ENCODE measurements at places on chromosomes 2 and 18.

GRCh38 chr2:205766779-205767359 lies 84.6 kb downstream of the NRP2 start:
- no peak for DNase-seq

DNA sequence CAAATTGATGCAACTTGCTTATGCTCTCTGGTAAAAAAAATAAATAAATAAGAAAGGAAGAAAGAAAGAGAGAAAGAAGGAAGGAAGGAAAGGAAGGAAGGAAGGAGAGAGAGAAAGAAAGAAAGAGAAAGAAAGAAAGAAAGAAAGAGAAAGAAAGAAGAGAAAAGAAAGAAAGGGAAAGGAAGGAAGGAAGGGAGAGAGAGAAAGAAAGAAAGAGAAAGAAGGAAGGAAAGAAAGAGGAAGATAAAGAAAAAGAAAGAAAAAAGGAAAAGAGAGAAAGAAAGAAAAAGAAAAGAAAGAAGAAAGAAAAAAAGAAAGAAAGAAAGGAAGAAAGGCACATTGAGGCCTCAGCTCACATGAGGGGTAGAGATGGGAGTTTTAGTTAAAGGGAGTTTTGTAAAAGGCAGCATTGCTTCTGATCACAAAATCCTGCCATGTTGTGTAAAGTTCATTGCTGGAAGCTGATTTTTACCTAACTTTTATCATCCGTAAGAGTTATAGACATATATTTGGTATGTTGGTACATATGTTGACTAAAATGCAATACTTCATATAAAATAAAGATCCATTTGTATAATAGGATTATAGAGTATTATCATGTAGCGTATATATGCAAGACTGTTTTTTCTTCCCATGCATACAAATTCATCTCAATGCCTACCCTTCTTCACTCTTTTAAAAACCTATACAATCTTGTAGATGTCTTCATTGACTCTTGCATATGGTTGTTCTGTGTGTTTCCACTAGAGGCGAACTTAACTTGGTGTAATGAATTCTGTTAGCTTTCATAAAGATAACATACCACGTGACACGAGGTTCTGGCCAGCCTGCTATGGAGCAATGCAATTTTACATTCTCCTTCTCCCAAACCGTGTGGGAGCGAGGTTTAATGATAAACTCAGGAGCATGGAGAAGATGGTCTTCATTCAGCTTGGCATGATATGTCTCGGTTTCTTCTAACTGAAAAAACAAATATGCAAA lies 32.8 kb downstream of the MYOM1 start:
- no peak for DNase-seq

GRCh38 chr2:69046221-69046662 lies 33.3 kb downstream of the ANTXR1 start:
- DNase-seq, result no peak

DNA sequence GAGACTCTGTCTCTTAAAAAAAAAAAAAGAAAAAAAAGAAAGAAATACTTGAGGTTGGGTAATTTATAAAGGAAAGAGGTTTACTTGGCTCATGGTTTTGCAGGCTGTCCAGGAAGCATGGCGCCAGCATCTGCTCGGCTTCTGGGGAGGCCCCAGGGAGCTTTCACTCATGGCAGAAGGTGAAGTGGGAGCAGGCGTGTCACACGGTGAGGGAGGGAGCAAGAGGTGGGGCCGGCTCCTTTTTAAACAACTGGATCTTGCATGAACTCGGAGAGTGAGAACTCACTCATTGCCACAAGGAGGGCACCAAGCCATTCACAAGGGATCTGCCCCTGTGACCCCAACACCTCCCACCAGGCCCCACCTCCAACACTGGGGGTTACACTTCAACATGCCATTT lies 30.6 kb downstream of the CYP26B1 start:
- no peak for DNase-seq

- DNase-seq, result peak; percentile 48
Observed at GRCh38 chr2:223760838-223761502, 76.4 kb downstream of the AP1S3 start.

GRCh38 chr2:237041231-237041630 lies 44.5 kb upstream of the COPS8 start:
- DNase-seq, result no peak

- no peak for DNase-seq
Observed at GRCh38 chr2:20135631-20136050, 84.2 kb upstream of the LAPTM4A start.

DNA sequence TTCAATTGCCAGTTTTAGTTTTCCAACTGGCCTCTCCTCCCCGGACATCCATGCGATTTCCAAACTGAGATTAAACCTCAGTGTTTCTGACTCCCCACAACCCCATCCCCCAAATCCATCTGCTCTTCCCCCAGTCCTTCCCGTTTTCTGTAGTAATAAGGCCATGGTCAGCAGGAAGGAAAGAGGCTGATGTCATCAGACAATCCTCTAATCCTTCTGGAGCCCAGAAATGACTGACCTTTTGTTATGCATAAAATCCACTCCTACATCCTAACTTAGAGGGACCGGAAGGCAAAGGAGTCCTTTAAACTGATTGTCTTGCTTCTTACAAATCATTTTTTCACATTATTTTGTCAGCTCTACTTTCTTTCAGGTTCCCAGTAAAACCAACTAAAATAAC lies 155.8 kb downstream of the INO80D start:
- no peak for DNase-seq

- DNase-seq, result no peak
Observed at GRCh38 chr2:42492691-42493467, 903 bp downstream of the KCNG3 start.

- DNase-seq, result no peak
Observed at GRCh38 chr2:46706264-46706983, 209.2 kb downstream of the MCFD2 start.

- no peak for DNase-seq
Observed at GRCh38 chr18:75173125-75173432, 35.9 kb downstream of the PTGR3 start.

- no peak for DNase-seq
Observed at GRCh38 chr2:133591164-133591563, 22.9 kb upstream of the NCKAP5 start.

DNA sequence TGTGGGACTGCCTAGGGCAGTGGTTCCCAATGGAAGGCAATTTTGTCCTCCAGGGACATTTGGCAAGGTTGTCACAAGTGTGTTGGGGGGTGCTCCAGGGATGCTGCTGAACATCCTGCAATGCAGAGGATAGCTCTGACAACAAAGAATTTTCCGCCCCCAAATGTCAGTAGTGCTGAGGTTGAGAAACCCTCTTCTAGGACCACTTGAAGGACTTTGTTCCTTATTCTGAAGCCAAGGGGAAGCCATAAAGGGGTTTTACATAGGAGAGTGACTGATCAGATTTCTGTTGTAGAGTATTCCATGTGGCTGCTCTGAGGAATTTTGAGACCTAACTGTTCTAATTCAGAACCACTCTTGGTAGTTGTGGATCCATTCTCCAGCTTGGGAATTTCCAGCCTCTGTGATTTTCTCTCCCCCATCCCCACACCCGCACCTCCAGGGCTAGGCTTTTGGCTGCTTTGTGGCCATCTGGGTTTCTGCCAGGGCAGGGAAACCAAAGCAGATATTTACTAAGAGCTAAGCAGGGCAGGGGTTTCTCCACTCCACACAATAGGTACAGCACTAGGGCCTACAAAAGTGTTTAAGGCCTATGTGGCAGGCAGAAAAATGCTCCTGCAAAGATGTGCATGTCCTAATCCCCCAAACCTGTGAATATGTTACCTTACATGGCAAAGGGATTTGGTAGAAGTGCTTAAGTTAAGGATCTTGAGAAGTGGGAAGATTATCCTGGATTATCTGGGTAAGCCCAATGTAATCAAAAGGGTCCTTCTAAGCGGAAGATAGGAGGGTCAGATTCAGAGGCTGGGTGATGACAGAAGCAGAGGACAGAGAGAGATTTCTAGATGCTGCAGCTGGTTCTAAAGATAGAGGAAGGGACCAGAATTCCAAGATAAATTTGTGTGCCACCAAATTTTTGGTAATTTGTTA lies 135.4 kb downstream of the TMEM17 start:
- no peak for DNase-seq

- no peak for DNase-seq
Observed at GRCh38 chr18:37564711-37565100, 892 bp downstream of the CELF4 start.

GRCh38 chr2:44433895-44434294 lies 72.1 kb downstream of the CAMKMT start:
- no peak for DNase-seq

DNA sequence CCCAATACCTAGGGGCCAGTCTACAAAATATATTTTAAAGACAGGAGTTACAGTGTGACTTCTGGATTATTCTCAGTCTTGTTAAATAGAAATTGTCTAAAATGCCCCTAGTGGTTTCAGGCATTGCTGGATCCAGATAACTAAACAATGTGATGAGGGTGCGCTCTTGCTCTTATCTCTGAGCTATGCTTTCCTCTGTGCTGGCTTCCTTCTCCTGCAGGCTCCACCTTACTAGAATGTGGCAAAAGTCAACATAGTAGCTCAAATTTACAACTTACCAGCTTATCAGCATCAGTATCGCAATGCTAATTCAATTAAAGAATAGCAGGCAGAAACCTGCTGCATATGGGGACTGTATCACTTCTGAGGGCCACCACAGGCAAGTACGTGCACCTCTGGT lies 61.3 kb upstream of the RNU4ATAC start:
- DNase-seq, result no peak

DNA sequence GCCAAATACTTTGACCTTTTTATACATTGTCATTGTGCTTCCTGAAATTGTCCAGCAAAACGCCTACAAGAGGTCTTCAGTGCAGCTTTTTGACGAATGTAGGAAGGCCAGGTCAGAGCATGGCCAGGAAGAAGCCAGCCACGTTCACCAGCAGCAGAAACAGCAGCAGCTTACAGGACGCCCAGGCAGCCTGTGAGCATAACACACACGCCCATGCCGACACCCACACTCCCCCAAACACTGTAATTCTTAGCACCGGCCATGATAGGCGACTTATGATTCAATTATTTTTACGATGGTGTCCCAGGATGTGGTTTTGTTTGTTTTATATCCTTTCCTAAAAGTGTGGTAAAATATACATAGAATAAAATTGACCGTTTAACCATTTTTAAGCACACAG lies 249.1 kb upstream of the SALL3 start:
- no peak for DNase-seq

DNA sequence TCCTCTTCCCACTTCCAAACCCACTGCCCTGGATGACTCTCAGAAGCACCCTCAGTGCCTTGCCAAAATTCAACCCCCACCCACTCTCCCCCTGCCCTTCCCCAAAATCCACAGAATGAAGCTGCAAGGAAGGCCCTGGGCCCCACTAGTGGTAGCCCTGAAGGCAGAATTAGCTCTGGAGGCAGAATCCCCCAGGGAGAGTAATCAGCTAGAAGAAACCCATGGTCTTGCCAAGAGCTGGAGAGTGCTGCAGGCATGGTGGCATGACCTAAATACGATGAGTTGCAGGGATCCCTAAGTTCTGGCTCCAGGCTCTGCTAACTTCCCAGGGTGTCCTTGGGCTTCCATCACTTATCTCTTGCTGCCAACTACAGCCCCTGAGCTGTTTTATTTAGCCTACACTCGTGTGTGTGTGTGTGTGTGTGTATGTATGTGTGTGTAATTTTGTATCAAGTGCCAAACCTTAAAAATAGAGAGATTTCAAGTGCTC lies 7.9 kb downstream of the GAD1 start:
- no peak for DNase-seq

GRCh38 chr2:98385050-98385699 lies 38.9 kb downstream of the CNGA3 start:
- DNase-seq, result peak; percentile 51

DNA sequence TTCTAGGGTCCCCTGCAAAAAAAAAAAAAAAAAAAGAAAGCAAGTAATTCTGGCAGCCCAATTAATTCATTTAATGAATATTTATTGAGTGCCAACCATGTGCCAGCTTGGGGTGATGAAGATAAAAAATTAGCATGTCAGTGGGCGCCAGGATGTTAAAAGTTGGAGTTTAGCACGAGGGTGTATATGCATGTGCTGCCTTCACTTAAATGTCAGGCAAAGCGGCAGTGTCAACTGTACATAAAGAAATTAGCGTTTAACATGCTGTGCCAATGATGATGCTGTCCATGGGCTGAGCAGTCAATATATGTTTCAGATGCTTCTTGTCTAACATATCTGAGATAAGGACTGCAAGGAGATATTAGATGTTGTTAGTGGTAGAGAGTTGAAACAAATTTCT lies 49.5 kb downstream of the ASAP2 start:
- DNase-seq, result no peak

DNA sequence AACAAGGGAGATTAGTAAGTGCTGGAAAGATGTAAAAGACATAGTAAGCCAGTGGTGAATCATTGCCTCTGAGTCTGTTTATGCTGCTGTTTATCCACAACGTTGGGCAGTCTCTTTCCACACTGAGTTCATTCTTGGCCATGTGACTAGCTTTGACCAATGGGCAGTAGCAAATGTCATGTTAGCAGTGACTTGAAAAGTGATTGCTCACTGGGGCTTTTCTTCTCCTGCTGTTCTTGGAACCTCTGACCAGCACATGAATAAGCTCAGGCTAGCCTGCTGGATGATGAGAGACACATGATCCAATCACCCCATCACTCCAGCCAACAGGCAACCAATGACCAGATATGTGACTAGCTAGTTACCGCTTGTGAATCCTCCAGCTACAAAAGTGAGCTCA lies 360.4 kb downstream of the SLC4A3 start:
- no peak for DNase-seq

DNA sequence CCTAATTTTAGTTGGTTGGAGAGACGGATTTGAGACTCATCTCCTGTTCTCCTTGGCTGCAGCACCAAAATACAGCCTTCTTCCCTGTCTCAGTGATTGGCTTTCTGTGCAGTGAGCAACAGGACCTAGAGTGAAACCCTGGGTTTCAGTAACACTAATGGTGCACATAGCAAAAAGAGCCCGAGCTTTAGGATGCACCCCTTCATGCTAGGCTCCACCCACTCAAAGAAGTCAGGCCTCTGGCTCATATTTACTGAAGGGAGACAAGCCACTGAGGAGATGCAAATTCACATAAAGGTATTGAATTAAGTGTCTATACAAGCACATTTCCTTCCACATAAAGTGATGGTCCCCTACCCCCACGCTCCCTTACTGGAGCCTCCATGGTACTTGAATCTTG lies 131.9 kb upstream of the CHAC2 start:
- no peak for DNase-seq

- no peak for DNase-seq
Observed at GRCh38 chr18:43680096-43680495, 402.8 kb upstream of the SYT4 start.

DNA sequence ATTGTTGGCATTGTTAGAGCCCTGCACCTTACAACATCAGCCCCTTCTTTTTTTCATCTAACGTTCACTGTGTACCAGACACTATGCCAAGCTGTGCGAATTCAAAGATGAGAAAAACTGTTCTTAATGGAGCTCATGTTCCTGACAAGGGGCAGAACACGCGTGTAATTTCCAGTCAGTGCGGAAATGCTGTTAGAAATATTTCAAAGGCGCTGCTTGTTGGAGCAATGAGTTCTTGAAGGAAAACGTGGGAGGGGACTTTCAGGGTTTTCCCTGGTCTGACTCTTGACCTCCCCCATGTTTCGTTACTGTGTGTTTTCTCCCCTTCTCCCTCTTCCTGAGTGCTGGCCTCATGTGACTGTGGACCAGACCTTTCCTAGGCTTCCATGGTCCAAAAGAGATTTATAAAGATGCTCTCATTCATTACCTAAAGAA lies 1.5 kb downstream of the MTHFD2 start:
- DNase-seq, result no peak

- no peak for DNase-seq
Observed at GRCh38 chr2:164803776-164804466, 37.7 kb downstream of the COBLL1 start.

GRCh38 chr18:14085770-14086457 lies 46.3 kb downstream of the ZNF519 start:
- no peak for DNase-seq

All from effector memory CD4-positive, alpha-beta T cell (primary cell).